ENCODE measurements at places on chromosomes 13 and 19. TPM values are rescaled to one million over a fixed set of nuclear protein-coding genes. Genes with fewer than 3 reads are reported as not detected.

The NPAS1 gene
- total RNA-seq = 1.1 TPM

The ZNF878 gene
- total RNA-seq = 0.31 TPM

- DNase-seq = no peak
Observed at GRCh38 chr13:49977992-49978391, 18.9 kb upstream of the TRIM13 start.

DNA sequence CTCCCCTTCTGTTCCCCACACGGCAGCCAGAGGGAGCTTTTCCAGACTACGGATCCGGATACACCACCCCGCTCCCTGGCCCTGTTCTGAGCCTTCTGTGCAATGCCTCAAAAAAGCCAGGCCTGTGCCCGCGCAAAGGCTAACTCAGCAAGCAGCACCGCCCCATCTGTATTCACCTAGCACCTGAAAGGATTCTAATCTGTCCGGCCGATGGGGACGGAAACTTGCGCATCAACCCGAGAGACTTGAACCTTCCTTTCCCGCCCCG, 589 bp downstream of the ZBTB45 start:
- peak; percentile 72 for DNase-seq

The PCP2 gene
- 38.2 TPM for total RNA-seq

DNA sequence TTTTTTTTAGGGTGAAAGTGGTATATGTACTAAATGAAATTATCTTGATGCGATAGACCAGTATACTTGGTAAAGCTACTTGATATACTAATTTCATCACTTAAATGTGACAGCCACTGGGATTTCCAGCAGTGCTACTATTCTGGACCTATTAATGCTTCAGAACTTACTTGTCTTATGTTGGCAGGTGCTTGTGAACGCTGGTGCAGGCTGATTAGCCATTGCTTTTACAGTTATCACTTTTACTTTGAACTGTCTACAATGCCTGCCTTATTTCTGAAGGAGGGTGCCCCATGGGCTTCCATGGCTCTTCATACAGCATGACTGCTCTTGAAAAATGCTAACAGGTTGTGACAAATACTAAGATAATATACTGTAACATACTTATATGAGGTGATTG, 294.7 kb downstream of the GPC6 start:
- DNase-seq = no peak

The TGFBR3L gene
- total RNA-seq = not detected

- DNase-seq = peak; percentile 92
Observed at GRCh38 chr19:35585848-35586247, at the start of gene PMIS2. Gene PMIS2 (plus strand): TSS chr19:35586173. CDS start chr19:35586260, 87 bp downstream.

- no peak for DNase-seq
Observed at GRCh38 chr13:94660695-94661326, 51.5 kb downstream of the SOX21 start.

DNA sequence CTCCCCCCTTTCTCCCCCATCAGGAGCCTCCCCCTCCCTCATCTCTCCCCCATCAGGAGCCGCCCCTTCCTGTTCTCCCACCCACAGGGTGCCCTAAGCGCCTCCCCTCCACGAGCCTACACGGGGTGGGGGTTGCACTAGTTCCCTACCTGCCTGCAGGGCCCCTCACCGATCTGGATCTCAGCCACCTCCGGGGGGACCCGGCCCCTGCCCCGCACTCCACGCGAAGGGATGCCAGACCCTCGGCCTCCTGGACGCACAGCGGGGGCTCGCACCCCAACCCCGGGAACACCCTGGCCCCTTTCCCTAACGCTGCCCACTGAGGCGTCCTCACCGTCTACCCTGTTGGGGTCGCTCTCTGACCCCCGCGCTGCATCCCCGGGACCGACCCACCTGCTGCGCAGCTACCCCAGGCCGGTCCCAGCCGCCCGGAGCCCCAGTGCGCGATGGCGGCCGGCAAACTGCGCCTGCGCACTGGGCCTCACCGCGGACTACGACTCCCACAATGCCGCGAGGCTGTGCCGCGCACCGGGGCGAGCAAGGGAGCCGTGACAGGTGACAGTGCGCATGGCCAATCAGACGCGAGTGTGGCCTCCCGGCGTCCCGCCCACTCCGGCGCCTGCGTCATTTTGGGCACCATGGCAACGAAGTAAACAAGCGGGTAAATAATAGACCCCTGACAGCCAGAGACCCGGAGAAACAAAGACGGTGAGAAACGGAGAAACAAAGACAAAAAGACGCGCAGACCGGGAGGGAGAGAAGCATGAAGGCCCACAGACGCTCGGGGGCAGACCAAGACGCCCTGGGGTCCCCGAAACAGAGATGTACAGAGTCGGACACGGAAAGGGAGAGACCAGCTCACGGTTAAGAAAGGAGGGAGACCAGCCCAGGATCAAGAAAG, at the start of gene ZSCAN18:
ZSCAN18 (minus strand) TSS at position 451 of the 901 bp plus-strand sequence. CDS start 7,964 bp downstream, outside the sequence.
- peak; percentile 98 for DNase-seq

GRCh38 chr13:76296751-76297150, 589.5 kb downstream of the KCTD12 start:
- DNase-seq = no peak

The SGCG gene
- total RNA-seq = 1.5 TPM

GRCh38 chr19:35220315-35220921, 8.1 kb downstream of the FAM187B start:
- no peak for DNase-seq

The KLK7 gene
- 0.93 TPM for total RNA-seq

GRCh38 chr19:15841875-15842569, 26.6 kb upstream of the OR10H1 start:
- DNase-seq = no peak

- peak; percentile 48 for DNase-seq
Observed at GRCh38 chr19:41706741-41707501, 1.5 kb upstream of the CEACAM5 start.

DNA sequence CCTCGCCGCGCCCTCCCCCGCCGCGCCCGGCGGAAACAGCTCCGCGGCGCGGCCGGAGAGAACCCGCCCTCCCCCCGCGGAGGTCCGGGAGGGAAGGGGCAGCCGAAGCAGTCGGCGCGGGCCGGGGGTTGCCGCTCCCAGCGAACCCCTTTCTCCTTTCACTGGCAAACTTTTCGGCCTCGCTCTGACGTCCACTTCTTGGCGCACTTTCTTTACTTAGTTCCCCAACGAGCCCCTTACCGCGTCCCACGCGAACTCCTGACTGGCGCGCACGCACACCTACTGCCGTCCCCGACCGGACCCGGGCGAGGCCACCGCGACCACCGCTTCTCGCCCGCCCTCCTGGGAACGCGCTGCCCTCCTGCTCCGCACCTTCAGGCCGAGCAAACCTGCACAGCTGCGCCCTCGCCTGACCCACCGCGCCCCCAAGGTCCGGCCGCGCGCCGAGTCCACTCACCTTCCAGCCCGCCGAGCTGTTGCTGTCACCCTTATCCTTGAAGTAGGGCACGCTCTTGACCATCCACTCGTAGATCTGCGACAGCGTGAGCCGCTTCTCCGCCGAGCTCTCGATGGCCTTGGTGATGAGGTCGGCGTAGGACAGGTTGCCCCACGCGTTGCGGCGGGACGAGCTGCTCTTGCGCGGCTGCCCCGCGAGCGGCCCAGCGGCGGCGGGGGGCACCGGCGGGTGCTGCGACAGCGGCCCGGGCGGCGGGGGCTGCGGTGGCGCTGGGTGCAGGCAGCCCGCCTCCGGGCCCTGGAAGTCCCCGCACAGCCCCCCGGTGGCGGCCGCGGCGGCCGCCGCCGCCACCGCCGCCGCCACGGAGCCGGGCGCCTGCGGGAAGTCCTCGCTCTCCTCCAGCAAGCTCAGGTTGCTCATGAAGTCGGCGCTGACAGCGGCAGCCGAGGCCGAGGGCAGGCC, 1.1 kb downstream of the FOXO1 start:
- DNase-seq = peak; percentile 38

GRCh38 chr13:106184790-106185189, 350.7 kb downstream of the EFNB2 start:
- peak; percentile 78 for DNase-seq

DNA sequence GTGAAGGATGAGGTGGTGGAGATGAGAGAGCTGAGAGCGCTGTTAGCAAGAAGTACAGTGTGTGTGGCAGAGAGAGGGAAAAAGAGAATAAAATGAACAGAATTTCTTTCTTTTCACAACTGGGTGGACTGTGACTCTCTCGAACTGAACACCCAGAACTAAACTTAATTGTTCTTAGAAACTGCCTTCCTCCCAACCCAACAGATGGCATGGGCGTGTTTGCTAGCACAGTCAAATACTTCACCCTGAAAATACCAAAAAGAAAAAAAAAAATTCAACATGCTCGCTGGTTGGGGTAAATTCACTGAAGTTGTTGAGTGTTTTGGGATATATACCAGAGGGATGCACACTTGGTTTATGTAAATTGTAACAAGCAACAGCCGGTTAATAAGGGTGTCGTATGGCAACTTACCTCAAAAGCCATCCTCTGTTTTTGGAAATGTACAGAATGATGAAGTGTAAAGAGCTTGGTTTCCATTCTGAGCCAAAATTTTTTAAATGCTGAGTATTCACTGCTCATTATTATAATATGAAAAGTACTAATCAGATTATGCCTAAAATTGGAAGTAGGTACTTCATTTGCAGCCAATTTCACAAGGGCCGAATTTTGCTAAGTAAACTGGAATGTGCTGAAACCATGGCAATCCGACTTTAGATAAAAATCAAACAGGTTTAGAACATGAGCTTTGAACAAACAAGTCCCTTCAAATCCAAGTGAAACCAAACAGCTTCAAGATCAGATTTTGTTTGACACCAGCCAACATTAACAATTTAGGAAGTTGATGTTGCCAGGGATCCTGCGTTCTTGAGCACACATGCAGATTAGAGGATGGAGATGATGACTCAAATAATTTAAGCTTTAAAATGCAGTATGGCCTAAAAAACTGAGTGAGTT, 115.8 kb downstream of the ZIC5 start:
- DNase-seq = no peak

DNA sequence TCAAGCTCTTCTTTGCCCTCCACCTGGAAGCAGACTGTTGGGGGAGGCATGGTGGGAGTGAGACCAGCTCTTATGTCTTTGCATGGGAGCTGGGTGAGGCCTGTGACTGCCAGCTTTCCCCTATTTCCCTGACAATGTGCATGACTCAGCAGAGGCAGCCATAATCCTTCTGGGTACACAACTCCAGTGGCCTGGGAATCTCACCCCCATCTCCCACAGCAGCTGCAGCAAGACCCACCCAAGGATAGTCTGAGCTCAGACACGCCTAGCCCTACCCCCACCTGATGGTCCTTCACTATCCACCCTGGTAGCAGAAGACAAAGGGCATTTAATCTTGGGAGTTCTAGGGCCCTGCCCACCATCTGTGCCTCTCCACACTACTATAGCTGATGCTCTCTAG, 41.4 kb upstream of the FGF14 start:
- no peak for DNase-seq

- no peak for DNase-seq
Observed at GRCh38 chr19:16627193-16627927, 644 bp downstream of the MED26 start.

The TUBA3C gene
- 308 TPM for total RNA-seq

DNA sequence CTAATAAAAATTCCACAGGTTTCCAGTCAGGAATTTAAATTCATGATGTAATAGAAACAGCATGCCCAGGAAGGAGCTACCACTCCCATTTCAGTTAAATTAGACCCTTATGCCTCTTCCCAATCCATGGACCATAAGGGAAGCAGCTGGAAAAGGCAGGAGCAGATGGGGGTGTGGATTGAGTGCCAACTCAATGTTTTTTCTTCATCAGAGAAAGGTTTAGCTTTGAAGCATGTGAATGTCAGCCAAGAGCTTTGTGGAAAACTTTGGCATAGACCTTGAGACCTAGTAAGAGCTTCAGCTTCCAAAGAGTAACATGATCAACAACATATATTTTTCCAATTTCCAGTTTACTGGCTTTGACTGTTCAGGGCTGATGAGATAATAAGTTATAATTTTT, 2139.9 kb downstream of the PCDH9 start:
- no peak for DNase-seq
